ENCODE measurements at places on chromosomes 13 and 19.

GRCh38 chr13:82749551-82749950, 1132.7 kb downstream of the SLITRK1 start:
- ATAC-seq: no peak
- no peaks in the 10 kb centered on the region for H3K4me1 ChIP-seq
- H3K36me3 ChIP-seq: no peaks in the 10 kb centered on the region
- no peak overlapping the region for H3K4me3 ChIP-seq
- H3K27me3 ChIP-seq: no peaks in the 10 kb centered on the region

GRCh38 chr19:17398902-17399527, 5.0 kb upstream of the CCDC194 start:
- peaks cover 20% of the 10 kb centered on the region for H3K36me3 ChIP-seq
- no peak overlapping the region for H3K27ac ChIP-seq
- peaks cover 28% of the 10 kb centered on the region for H3K4me1 ChIP-seq
- no peak overlapping the region for H3K4me3 ChIP-seq
- peaks cover 64% of the 10 kb centered on the region for H3K27me3 ChIP-seq
- ATAC-seq: no peak

DNA sequence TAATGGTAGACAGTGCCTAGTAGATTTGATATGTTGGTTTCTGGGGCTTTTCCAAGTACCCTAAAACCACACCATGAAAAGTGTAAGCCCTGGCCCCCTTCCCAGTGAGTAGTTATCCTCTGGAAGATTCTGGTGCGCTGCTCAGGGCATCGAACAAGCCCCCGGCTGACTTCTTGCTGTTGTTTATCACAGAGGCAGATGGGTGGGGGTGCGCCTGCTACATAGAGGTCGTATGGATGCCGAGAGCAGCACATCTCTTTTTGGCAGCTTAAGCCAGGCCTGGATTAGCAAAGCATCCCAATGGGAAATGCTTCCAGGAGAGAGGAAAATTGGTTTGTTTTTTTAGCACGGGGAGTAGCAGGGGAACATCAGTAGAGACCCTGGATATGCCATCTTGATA, 26.3 kb upstream of the SPATA13 start:
- H3K27ac ChIP-seq: no peak overlapping the region
- peaks cover 8% of the 10 kb centered on the region for H3K27me3 ChIP-seq
- no peak overlapping the region for H3K4me3 ChIP-seq
- no peaks in the 10 kb centered on the region for H3K36me3 ChIP-seq
- H3K4me1 ChIP-seq: no peaks in the 10 kb centered on the region

GRCh38 chr13:28012896-28013295, 24.4 kb upstream of the URAD start:
- ATAC-seq: no peak
- H3K4me3 ChIP-seq: no peak overlapping the region
- peaks cover 81% of the 10 kb centered on the region for H3K27me3 ChIP-seq
- no peaks in the 10 kb centered on the region for H3K36me3 ChIP-seq

DNA sequence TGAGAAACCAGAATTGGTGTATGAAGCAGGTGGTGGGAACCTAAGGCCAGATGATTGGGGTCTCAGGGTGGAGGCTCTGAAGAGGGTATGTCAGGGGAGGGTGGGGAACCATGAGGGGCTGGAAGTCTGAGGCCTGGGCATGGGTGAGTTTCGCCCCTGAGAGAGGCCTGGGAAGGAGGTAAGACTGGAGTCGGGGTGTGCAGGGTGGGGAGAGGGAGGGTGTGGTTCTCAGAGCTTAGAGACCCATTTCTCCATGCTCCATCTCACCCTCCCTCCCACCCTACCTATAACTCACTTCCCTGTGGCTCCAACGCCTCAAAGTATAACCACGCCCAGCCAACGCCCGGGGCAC, 1.0 kb upstream of the KLHL26 start:
- no peaks in the 10 kb centered on the region for H3K36me3 ChIP-seq
- no peak for ATAC-seq
- H3K27me3 ChIP-seq: no peaks in the 10 kb centered on the region

GRCh38 chr13:33340631-33341030, 55.1 kb upstream of the STARD13 start:
- H3K27me3 ChIP-seq: no peaks in the 10 kb centered on the region
- no peaks in the 10 kb centered on the region for H3K36me3 ChIP-seq
- no peak overlapping the region for H3K4me3 ChIP-seq
- no peak overlapping the region for H3K27ac ChIP-seq
- peaks cover 9% of the 10 kb centered on the region for H3K4me1 ChIP-seq

DNA sequence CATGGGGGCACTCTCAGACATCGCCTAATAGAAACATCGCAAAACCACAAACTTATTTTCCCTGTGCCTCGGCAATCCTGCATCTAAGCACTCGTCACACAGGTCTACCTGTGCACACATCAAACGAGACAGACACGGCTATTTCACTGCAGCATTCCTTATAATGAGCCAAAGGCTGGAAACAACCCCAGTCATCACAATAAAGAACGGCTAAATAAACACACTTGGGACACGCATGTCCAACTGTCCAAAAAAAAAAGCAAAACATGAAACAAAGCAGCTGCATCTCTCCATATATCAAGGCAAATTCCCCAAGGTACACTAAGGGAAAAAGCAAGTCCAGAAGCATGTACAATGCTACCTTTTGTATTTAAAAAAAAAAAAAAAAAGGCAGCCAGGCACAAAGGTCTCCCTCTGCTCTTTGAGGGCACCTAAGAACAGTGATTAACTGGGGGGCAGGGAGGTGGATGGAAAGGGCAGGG, 27.2 kb upstream of the CCNP start:
- no peaks in the 10 kb centered on the region for H3K4me1 ChIP-seq
- H3K4me3 ChIP-seq: no peak overlapping the region
- H3K27ac ChIP-seq: no peak overlapping the region
- no peak for ATAC-seq

GRCh38 chr19:48659768-48660167, 13.0 kb downstream of the NTN5 start:
- H3K27me3 ChIP-seq: no peaks in the 10 kb centered on the region
- no peak overlapping the region for H3K27ac ChIP-seq
- H3K36me3 ChIP-seq: no peaks in the 10 kb centered on the region
- ATAC-seq: no peak

GRCh38 chr13:110008816-110009215, 222.4 kb upstream of the IRS2 start:
- no peaks in the 10 kb centered on the region for H3K4me1 ChIP-seq
- no peak for ATAC-seq
- H3K36me3 ChIP-seq: no peaks in the 10 kb centered on the region
- H3K27ac ChIP-seq: no peak overlapping the region

GRCh38 chr19:13958043-13958442, 5.7 kb downstream of the DCAF15 start:
- no peak overlapping the region for H3K27ac ChIP-seq
- H3K27me3 ChIP-seq: no peaks in the 10 kb centered on the region
- ATAC-seq: no peak
- H3K36me3 ChIP-seq: no peaks in the 10 kb centered on the region
- no peak overlapping the region for H3K4me3 ChIP-seq
